ENCODE measurements at places on chromosomes 12 and 14. TPM values are rescaled to one million over a fixed set of nuclear protein-coding genes. Genes with fewer than 3 reads are reported as not detected.

DNA sequence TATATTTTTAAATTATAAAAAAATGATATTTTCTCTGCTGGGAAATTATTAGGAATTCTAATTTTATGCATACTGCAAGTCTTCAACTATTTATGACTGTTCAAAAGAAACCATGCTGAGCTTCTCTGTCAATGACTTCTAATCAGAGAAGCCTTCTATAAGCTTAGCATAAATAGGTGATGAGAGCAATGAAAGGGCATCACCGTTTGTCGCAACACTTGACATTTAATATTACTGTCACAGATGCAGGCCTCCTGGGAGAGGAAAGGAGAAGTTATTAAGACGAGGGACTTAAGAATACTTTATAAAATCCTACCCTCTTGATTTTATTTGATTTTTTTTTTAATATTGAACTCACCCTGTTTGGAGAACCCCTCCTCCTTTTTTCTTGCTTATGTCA lies 69.8 kb downstream of the CAPZA3 start:
- H3K4me1 ChIP-seq, result no peaks in the 10 kb centered on the region
- no peak overlapping the region for H3K27ac ChIP-seq
- no peak overlapping the region for H3K4me3 ChIP-seq
- H3K27me3 ChIP-seq, result no peaks in the 10 kb centered on the region

DNA sequence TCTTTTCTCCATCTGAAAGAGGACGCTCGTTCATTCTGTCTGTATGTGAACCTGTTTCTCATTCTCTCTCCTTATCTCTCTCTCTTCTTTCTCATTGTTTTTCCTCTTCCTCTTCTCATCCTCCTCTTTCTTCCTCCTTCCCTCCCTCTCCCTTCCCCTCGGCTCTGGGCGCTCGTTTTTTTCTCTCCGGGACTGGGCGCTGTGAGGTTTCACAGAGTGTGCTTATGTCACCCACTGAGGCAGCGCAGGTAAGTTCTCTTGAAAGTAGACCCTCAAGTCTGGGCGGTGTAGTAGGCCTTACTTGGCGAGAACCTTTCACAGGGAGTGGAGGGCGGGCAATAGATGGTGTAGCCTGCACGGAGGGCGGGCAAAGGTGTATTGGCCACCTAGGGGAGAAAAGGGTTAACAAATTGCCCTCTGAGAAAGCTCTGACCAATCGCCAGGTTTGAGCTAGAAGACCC lies 4.5 kb upstream of the SIX1 start:
- peaks cover 58% of the 10 kb centered on the region for H3K4me1 ChIP-seq
- no peak overlapping the region for H3K27ac ChIP-seq
- H3K27me3 ChIP-seq, result peaks cover 97% of the 10 kb centered on the region
- no peak overlapping the region for H3K4me3 ChIP-seq
- no peak for DNase-seq

DNA sequence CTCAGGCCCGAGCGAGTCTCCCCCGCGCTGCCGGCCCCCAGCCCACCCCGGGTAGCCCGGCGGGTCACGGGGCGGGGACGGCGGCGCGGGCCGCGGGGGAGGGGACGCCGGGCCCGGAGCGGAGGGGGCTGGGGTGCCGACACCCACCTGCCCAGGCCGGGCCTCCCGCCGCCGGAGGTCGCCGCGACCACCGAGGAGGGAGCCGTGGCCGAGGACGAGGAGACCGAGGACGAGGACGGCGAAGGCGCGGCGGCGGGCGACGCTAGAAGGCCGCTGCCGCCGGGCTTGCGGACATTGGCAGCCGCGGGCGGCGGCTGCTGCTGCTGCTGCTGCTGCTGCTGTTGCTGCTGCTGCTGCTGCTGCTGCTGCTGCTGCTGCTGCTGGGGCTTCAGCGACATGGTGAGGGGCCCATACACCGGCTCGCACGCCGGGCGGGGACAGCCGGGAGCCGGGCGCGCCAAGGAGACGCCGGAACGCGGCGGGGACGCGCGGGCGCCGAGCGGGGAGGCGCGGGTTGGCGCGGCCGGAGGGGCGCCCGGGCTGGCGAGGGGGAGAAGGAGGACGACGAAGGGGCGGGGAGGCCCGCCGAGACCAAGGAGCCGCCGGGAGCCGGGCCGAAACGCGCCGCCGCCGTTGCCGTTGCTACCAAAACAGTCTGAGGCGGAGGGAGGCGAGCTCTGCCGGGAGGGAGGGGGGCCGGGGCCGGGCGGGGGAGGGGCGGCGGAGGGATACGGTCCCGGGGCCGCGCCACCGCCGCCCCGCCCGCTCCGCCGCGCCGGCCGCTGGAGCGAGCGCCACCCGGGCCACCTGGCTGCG lies at the start of gene ATXN2:
Gene ATXN2 (minus strand): TSS at position 679 of the 816 bp plus-strand sequence. CDS start 281 bp downstream, at position 398.
- DNase-seq, result peak; percentile 68
- H3K27ac ChIP-seq, result peak within 1 kb of the TSS; percentile 89
- peak within 1 kb of the TSS; percentile 82 for H3K4me3 ChIP-seq
- no peaks in the 10 kb centered on the region for H3K27me3 ChIP-seq
- H3K4me1 ChIP-seq, result peaks cover 34% of the 10 kb centered on the region

The EIF2B1 gene
- total RNA-seq, result 66.2 TPM

The HOXC11 gene
- not detected for total RNA-seq

Data from activated CD4-positive, alpha-beta T cell treated with anti-CD3 and anti-CD28 coated beads, Interleukin-2, amount 10 ng/mL, durations not matched to agents 7 days and 5 days (primary cell).